ENCODE measurements at places on chromosomes 5 and 9.

GRCh38 chr5:146334074-146334533, 4.5 kb upstream of the POU4F3 start:
- DNase-seq, result no peak

DNA sequence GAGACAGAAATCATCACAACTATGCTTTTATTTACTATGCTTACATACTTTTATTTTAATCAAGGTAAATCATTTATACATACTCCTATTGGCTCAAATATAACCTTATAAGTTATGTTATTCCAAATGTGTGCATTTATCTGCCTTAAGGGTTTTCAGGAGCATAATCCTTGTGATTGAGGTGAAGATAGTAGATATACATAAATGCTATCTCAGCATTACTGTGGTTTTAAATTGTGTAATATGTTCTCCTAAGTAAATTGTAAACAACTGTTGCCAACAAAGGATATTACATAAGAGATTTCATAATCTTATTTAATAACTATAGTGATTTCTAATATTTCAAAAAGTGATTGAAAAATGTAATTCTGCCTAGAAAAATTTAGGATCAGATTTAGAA, 1374.8 kb upstream of the DMAC1 start:
- DNase-seq, result no peak

GRCh38 chr9:129597355-129598088, 23.4 kb downstream of the C9orf50 start:
- DNase-seq, result peak; percentile 62

DNA sequence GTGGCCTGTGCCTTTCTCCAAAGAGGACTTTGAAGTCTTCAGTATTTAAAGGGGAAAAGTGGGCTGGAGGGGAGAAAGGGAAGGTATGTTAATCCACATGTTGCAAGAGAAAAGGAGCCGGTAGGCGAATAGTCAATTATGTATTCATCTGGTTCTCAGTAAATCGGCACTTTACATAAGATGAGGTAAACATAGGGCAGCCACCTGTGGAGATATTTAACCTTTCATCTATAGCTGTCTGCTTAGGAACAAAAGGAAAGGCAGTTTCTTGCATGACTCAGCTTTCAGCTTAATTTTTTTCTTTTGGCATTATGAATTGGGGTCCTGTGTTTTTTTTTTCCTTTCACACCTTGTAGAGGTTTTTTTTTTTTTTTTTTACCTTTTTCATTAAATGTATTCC, 42.2 kb downstream of the FGD3 start:
- no peak for DNase-seq

DNA sequence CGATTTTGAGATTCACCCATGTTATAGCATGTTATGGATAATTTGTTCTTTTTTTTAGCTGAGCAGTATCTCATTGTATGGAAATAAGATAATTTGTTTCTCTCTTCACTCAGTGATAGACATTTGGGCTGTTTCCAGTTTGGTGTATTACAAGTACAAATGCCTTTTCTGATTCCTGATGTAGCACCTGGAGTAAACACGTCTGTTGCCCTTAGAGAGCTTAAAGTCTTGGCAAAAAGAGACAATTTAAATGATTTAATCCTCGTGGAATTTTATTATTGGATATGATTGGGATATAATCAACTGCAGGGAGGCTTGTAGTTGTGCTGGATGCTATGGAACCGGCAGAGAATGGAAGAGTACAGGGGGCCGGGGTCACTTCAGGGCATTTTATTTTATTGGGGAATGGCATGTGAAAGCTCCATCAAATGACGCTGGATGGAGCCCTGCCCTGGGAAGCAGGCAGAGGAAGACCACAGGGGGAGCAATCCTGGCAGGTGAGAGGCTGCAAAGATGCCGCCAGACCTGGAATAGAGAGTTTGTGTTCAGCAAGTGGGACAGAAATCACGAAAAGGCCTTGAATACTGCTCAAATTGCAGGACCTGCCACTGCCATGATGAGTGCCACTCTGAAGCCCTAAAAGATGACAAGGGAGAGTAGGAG, 31.0 kb upstream of the TGFBI start:
- no peak for DNase-seq

DNA sequence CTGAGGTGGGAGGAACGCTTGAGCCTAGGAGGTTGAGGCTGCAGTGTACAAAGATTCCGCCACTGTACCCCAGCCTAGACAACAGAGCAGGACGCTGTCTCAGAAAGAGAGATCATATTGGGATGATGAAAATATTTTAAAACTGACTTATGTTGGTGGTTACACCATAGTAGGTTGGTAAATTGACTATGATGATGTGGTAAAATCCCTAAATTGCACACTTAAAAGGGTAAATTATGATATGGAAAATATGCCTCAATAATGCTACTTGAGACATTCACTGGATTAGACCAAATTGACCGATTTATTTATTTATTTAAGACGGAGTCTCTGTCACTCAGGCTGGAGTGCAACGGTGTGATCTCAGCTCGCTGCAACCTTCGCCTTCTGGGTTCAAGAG, 21.9 kb upstream of the TOR1B start:
- no peak for DNase-seq

- DNase-seq, result no peak
Measured at GRCh38 chr9:7117676-7118561, 360.1 kb downstream of the KDM4C start.

DNA sequence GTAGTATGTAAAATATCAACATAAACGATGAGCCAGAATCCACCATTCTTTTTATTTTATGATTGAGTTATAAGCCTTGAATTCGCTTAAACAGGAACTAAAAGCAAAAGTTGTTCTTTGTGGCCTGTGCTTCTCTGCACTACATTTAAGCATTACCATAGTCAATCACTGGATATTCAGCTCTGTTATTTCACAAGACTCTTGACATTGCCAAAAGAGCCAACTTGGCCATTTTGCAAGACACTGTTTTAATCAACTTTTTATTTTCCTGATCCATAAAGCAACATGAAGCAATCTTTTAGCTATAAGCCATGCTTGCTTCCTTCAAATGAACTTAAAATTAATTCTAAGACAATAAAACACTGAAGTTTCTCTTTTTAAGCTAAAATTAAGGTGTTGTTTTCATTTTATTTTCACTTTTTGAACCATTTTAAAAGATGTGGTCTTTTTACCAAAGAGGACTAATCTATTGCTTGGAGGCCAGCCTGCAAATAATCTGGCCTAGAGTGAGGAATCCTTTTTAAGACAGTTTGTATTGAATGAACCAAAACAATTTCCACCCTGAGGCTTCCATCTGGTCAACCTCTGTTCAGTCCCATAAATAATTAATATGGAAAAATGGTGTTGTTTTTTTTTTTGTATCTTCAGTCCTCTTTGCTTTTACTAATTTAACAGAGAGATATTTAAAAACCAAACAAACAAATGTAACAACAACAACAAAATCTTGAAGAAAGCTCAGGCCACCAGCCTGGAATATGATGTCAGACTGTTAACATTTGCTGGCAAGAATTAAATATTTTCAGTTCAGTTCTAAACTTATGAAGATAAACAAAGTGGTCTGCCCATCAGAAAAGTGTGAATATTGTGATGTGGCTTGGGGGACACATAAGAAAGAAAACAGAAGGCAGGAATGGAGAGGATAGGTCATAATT, 274.4 kb downstream of the MARCHF11 start:
- no peak for DNase-seq

DNA sequence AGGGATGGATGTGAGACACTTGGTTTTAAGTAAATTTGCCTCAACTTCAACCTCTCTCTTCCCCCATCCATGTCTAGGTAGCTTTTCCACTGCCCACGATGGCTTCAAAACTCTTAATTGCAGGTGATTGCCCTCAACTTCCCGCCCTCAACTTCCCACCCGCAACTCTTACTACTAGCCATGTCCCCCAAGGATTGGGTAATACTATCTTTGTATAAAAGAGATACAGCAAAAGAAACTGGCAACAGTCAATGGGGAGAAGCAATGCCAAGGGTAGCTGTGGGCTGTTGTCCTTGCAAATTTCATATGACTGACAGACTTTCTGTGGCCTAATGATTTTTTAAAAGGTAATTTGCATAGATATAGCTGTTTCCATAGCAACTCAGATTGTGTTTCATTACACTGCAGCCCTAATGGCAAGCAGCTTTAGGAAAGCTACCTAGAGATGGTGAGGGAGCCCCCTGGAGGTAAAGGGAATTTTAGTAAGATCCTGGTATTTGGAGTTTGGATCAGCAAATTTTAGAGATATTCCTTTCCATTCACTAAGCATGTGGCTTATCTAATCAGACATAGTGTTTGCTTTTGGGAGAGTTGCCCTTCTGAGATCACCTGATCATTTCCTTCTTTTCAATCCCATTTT, 421.5 kb upstream of the DAP start:
- no peak for DNase-seq

DNA sequence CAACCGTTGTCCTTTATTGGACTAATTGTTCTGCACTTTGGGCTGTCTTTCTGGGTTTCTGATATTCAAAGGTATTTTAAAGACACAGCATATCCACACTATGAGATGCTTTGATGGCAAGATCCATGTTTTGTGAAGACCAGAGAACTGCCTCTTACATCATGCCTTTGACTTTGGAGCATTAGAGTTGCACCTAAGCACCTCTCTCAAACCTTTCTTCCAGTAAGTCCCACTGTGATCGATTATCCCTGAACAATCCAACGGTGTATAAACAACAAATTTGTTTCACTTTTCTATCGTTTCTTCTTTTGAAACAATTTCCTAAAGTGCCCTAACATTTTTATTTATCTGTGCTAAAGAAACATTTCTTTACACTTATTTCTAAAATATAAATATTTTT, 144.4 kb downstream of the KCTD16 start:
- no peak for DNase-seq

DNA sequence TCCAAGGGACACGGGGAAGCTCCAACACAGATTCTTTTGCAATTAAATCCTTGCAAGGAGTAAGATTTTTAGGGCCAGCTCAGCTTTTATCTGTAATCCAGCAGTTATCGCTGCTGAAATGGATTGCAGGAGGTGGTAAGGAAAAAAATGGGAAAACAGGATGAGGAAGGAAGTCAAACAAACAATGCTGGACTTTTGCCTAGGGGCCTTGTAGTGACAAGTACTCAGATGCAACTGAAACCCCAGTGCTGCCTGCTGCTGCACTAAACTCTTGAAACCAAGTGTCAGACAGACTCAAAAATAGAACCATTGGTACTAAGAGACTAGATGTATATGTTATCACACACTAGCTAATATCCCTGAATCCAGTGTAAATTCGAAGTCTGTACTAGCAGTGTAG, 309.2 kb downstream of the CTNND2 start:
- DNase-seq, result no peak

DNA sequence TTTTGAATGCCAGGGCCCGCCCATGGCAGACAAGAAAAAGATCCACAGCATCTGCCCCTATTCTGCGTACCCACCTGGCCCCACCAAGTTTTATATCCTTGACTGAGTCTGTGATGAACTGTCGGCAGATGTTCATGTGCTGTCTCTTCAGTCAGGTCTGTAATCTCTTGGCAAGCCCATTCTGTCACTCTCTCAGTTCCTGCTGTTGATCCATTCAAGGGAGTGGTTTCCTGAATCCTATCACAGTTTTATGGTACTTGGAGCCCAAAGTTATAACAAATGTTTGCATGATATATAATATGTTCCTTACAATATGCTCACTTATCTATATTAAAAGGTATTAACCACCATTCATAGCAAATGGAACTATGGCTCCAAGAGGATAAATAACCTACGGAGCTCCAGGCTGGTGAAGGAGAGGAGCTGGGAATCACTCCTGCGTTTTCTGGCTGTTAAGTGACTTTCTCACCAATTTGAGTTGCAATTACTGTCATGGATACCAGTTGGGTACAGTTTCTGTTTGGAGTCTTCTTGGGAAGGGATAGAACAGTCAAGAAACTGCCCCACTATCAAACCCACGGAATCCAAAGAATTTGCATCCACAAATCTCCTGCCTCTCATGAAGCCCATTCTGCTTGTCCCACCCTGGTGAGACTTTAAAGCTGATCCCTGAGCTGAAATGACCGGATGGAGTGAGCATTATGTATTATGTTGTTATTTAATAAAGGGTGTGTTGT, 103.4 kb upstream of the SPRY4 start:
- no peak for DNase-seq

- no peak for DNase-seq
Measured at GRCh38 chr9:87324613-87325194, 173.0 kb upstream of the DAPK1 start.

- DNase-seq, result no peak
Measured at GRCh38 chr5:9540791-9541190, 5.1 kb downstream of the SEMA5A start.

DNA sequence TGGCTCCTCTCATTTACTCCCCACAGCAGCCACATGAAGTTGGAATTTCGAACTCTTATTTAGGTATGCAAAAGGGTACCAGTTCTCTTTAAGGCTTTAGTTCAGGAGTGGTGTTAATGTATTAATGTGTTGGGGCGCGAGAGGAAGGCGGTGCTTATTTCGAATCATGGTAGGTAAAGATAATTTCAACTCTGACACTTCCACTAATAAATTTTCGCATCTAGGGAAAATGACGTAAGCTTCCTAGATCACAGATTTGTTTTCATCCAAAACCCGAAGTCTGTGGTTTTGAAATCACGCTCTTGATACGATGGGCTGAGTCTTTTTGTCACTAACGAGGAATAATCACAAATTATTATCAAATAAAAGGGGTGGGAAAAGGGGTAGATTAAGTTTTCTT, 681 bp downstream of the PPWD1 start:
- DNase-seq, result no peak

DNA sequence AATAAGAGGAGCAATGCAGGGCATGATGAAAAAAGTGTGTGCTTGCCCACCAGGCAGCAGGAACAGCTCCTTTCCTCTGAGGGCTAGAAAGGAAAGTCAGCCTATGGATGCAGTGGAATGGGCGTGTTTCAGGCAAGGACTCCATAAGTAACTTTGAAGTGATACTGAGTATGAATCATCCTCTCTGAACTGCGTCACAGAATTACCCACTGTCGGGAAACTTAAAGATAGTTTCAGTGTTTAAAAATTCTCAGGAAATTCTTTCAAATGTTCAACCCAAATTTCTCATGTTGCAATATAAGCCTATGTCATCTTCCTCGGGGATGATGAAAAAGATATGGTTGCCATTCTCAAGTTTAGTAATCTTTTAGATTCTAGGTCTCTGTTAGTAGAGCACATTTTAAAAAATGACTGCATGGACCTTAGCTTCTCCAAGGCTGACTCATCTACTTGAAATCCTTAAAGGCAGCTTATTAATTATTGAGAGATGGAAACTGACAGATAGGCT, 27.7 kb downstream of the PTCD2 start:
- no peak for DNase-seq

- DNase-seq, result no peak
Measured at GRCh38 chr9:35357116-35357515, 132.8 kb upstream of the RUSC2 start.

DNA sequence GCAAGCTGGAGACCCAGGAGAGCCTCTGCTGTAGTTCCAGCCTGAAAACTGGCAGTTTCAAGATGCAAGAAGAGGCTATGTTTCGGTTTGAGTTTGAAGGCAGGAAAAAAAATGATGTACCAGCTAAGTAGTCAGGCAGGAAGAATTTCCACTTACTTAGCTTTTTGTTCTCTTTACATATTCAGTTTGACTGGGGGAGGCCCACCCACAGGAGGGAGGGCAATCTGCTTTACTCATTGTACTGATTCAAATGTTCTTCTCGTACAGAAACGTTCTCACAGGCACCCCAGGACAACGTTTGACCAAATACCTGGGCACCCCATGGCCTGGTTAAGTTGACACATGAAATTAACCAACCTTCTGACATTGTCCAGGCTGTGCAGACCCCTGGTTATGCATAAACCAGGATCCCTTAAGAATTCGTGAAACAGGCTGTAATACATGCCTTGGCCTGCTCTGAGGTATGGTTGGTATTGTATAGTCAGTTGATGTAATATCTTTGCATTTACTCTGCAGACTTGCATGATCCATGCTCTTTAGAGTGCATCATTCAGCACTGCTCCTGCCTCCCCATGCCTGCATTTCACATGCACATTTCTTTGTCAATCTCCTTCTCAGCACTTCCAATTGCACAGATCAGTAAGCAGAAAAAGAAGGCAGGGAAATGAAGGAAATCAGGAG, 687.1 kb downstream of the TAF11L14 start:
- DNase-seq, result no peak

All from transverse colon (tissue), 4 donors.